Fibroblast of skin of right biceps (primary cell): ENCODE measurements at places on chromosomes 4 and X.
A peak's percentile ranks its signal among the peaks of the same experiment; 100 is the strongest.

DNA sequence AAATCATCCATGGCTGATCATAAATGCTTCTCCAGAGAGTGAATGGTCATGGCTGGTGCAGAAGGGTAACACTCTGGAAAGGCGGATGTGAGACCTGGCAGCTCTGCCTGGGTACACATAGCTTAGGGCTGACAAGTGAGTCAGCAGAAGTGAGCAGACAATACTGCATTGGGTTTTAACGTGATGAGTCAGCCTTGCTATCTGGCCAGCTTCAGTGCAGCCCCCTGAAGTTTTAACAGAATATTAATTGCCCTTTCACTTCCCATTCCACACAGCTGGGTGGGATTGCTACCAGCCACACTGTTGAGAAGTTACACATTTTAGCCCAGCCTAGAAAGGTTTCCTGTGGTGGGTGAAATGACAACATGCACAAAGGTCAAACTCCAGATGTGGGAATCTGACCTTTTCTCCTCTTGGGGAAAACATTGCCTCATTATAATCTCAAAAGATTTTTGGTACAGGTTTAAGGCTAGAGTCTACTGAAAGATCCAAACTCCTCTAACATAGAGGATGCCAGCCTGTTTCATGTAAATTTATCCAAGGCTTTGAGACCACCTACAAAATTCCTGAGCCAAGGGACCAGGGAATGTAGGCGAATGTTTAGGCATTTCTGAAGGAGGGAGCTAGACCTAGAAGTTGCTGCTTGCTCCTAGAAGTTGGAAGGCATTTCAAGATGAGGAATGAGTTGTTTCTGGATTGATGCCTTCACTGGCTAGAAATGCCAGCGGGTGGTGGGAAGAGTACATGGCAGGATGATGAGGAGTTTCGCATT, 230.3 kb upstream of the PGRMC2 start:
- peak; percentile 97 for DNase-seq

DNA sequence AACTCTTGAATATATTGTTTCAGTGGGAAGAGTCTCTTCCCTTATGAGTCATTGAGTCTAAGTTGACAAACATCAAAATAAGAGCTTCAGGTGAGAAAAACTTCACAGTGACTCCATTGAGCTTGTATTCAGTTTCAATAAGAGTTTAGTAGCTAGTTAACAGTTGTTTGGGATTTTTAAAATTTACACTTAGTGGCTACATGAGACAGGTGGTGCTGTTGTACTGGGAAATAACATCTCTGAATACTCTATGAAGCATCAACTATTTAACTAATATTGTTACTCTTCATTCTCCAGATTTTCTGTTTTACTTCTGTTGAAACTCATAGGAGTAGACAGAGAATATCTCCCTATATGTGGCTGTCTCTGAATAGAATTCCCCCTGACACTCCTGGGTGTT, 1609.1 kb downstream of the C4orf33 start:
- DNase-seq: no peak

DNA sequence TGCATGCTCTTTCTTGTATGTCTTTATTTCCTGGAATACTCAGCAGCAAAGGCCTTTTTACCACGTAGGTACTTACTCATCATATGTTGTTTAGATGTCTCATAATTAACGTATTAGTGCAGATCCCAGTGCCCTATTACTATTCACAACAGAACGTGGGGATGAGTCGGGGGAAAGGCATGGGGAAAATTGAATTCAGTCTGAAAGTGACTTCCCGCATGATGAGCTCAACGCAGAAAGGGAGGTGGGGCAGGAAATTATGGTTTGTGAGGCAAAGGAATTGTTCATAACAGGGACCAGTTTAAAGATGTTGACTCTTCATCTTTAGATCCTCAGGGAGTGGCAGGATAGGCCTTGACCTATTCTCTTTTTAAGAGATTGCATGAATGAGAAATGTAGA, 2.0 kb upstream of the TMPRSS11D start:
- peak; percentile 97 for DNase-seq

GRCh38 chrX:116317409-116317808, 119.0 kb upstream of the SLC6A14 start:
- peak; percentile 36 for DNase-seq

DNA sequence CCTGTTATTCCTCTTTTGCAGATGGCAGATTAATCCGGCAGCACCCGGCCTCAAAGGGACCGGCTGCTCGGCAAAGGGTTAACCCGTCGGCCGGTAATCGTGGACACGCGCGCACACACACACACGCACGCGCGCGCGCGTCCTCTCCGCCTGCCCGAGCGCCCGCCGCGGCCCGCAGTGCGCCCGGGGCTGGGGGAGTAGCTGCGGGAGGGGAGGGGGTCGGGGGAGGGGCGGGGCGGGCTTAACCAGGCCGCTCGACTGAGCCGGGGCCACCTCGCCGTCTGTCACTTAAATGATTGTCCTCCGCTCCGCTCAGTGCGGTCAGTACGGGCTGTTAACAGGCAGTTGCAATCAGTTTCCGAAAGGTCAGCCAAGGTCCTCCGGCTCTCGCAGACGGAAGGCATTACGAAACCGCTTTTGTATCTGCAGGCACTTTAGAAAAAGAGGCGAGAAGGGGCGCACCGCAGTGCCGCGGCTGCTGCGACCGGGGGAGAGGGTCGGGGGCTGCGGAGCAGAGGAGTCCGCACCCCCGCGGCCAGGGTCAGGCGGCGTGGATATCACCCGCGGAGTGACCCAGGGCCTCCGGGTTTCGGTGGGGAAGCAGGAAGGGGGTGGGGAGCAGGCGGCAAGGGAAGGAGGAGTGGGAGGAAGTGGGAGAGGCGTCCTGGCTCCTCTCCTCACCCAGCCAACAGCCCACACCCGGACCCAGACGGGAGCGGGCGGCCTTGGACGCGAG, 57.3 kb upstream of the BCOR start:
- DNase-seq: no peak

GRCh38 chrX:57915680-57916079, 5.4 kb upstream of the ZXDA start:
- no peak for DNase-seq

GRCh38 chr4:136909626-136910025, 622.7 kb downstream of the PCDH18 start:
- no peak for DNase-seq

- peak; percentile 9 for DNase-seq
These were observed 298.2 kb upstream of the FSTL5 start for GRCh38 chr4:162461952-162462351.

- peak; percentile 10 for DNase-seq
These were observed 549.0 kb upstream of the GRID2 start for GRCh38 chr4:91754716-91755115.

DNA sequence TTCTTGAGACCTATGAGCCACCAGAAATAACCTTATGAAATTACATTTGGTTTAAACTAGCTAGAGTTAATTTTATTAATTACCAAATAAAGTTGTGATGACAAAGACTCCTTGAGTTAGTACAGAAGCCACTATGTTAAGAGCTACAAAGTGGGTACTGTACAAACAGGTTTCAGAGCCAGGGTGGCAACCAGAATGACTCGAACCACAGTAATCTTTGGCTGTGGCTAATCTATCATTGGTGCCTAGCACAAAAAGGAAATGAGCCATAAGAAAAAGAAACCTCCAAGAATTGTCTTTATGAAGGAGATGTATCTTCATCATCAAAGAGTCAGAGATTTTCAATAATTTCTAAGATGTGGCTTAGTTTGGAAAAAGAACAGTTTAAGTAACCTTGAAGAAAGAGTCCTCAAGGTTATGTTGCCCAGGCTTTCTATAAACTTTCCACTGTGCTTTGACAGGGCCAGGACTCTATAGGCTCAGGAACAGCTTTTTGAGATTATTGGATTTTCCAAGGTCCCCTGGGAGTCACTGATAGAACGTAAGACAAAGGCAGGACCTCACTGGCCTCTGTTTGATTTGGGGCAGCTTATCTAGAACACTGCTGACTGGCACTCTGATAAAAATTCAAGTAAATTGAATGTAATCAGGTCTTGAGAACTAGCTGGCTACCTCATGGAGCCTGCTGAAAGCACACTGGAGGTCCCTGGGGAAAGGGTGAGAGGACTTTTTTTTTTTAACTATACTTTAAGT, 777.7 kb downstream of the STIM2 start:
- DNase-seq: peak; percentile 9

DNA sequence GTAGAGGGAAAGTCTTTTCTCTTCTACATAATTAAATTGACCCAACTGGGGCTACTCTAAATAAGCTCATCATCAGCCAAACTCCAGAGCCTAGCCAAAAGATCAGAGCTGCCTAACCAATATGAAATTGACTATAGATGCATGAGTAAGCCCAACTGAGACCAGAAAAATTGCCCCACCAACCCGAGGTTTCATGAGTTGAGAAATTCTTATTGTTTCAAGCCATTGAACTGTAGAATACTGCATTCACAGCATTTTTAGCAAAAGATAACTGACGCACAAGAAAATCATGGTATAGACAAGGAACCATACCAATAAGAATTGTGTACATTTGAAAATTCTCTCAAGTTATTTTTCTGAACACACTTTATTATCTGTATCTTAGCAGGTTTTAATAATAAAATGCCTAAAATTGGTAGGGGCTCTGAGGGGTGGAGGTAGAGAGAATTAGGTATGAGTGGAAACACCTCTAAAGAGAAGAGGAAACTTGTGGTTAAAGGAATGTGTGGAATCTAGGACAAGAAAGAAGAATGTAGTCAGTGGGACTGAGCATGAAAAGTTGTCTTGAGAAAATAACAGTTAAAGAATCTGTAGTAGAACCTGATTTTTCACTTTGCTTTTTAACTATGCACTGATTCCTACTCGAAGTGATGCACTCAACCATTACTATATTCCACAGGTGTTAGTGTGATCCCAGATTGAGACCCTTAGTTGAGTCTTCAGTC, 200.9 kb upstream of the PPP1R2C start:
- DNase-seq: peak; percentile 2

DNA sequence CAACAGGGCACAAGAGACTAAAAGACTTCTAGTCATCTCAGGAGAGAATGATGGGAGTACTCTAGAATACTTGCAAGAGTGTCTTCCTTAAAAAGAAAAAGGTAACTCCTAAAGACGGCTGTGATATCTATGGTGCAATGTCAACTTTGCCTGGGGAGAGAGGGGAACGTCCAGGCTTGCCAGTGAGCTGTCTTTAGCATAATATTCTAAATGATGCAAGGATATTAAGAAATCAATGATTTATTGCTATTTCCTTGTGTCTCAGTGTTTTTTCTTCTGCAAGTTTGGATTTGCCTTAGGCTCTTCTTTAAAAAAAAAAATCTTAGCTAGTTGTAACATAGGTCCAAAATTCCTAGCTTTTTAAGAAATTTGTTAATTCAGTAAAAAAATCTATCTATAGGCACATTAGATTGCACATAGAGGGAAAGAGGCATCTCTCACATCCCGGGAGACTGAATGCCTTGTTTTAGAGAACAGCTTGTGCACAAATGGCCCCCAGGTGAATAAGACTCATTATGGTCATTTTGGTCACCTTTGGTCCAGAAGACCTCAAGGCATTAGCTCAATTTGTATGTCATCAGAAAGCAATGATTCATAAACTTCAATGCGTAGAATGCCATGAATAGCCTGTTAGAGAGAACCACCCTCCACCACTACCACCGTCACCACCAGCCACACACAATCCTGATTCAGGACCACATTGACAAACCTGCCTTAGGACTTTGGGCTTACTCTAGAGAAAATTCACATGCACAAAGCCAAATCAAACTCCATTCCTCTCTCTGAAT, 104.1 kb downstream of the PALLD start:
- DNase-seq: no peak
